Heart left ventricle (tissue), 16 donors: ENCODE measurements at places on chromosomes 12 and 14. TPM values are rescaled to one million over a fixed set of nuclear protein-coding genes. Genes with fewer than 3 reads are reported as not detected.

- DNase-seq: peak; percentile 25
These were observed 5.1 kb upstream of the LTBP2 start for GRCh38 chr14:74616996-74617700.

DNA sequence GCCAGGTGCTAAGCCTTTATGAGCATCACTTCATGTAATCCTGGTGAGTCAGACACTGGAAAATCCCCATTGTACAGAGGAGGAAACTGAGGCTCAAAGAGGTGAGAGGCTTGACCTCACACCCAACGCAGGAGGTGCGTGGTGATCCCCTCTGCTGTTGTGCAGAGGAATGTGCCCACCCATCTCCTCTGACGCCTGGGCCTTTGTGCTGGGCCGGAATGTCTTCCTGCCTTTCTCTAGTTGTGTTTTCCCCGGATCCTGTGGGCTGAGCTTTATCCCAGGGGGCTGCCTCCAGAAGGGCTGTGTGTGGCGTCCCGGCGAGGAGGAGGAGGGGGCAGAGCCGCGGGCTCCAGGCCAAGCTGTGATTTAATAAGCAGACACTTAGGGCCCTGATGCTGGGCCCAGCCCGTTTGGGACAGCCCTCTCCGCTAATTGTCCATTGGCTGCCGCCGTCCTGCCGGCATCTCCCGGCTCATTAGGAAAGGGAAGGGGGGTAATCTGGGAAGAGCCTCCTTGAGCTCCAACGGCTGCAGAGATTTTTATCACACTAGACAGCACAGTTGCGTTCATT lies 653.6 kb downstream of the MED13L start:
- DNase-seq: peak; percentile 85

Gene CDH24
- 1.2 TPM for total RNA-seq

DNA sequence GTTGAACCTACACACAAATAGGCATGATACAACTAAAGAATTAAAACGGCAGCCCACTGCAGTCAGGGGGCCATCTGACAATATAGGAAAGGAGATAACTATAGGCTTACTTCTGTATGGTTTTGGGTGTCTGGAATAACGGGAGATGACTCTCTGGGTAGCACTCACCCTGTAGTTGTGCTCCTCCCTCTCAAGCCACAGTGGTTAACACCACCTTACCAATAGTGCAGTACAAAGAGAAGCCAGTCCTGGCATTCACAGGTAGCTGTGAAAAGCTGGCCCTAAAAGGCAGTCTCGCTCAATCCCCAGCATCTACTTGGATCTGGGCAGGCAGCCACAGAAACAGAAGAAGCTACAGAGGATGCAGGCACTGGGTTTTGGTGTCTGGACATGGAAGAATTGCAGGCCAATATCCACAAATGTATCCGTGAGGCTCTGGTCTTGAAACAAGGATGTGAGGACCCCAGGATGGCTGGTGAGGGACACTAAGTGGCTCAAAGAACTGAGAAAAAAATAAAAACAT lies 93.0 kb downstream of the DPF3 start:
- no peak for DNase-seq

GRCh38 chr12:66242311-66242710 lies 53.3 kb downstream of the IRAK3 start:
- DNase-seq: no peak

- DNase-seq: no peak
These were observed 34.3 kb downstream of the TBC1D15 start for GRCh38 chr12:71873821-71874220.

Gene NINJ2
- total RNA-seq: 7.7 TPM

GRCh38 chr12:3199551-3200031 lies 122.4 kb downstream of the TSPAN9 start:
- DNase-seq: peak; percentile 58

DNA sequence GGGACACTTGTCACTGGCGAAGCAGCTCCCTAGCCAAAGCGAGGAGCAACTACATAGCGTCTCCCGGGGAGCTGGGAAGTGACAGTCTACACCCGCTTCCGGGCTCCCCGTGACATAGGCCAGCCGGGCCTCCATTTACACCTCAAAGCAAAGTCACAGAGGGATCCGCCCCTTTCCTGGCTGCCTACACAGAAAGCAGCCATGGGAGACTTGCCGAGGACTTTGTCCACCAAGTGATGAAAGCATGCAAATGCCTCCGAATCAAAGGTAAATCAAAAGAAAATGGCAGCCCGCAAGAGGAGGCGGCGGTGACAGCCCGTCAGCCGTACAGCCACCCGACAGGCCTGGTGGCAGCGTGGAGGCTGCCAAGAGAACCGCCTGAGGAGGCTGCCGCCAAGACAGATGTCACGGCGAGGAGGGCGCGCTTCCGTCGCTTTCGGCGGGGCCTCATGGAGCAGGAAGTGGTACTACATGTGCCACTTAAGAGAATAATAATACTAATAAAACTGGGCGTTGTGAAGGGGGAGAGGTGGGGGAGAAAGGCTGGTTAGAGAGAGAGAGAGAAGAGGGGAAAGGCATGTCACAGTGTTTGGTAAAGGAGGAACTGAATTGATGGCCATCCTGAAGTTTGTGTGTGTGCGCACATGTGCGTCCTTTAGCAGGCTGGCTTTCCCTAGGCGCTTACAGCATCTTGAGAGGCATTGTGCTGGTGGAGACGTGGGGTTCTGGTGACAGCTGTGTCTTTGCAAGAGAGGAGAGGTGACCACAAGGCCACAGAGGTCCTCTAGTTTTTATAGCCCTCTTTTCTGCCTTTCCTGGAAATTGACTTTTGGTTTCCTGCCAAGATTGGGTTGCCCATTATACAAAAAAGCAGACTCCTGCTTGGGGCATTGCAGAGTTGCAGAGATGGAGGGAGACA lies 661.7 kb downstream of the VRK1 start:
- peak; percentile 33 for DNase-seq

DNA sequence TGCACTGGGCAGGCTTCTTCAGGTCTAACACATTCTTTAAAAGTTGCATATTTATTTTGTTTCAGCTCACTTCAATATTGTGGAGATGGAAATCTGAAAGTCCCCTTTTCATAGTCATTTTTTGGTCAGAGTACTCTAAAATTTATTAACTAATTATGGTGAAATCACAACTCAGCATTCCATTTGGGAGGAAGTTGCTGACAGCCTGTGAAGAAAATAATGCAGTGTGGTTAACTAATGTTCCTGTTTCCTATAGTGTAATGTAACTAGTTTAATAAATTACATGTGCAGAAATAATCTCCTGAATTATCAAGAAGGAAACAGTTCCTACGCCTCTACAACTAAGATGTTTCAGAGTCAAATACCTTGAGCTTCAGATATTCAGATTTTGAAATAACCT lies 17.1 kb downstream of the LRFN5 start:
- DNase-seq: no peak

Gene DAO
- total RNA-seq: not detected

DNA sequence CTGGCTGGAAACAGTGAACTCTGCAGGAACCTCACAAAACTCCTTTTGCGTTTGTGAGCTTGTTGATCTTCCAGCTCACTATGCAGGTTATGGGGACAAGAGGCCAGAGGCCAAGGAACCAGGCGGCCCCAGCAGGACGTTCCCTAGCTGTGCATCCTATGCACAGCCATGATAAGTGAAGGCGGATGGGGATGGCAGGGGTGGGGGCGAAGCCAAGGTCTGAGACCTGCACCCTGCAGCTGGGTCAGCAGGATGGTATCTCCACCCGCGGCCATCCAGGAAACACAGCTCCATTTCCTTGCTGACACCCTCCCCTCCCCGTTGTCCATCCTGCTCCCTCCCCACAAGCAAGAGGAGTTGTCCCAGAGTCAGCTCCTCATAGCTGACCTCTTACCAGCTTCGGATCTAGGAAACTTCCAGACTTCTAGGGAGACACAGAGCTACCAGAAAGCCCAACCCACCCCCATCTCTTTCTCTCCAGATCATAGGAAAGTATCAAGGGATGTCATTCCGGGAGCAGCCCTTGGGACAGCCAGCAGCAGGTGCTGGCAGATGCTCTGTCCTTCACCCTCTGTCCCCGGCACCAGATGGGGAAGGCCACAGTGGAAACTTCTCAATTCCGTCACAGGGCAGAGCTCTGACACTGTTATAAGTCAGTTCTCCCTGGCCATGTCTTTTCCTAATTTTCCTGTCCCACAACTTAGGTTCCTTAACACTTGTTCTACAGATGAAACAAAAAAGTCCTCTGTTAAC lies 9.4 kb downstream of the ZBTB39 start:
- DNase-seq: no peak

- DNase-seq: no peak
These were observed 57.0 kb downstream of the OTOGL start for GRCh38 chr12:80156306-80156705.

DNA sequence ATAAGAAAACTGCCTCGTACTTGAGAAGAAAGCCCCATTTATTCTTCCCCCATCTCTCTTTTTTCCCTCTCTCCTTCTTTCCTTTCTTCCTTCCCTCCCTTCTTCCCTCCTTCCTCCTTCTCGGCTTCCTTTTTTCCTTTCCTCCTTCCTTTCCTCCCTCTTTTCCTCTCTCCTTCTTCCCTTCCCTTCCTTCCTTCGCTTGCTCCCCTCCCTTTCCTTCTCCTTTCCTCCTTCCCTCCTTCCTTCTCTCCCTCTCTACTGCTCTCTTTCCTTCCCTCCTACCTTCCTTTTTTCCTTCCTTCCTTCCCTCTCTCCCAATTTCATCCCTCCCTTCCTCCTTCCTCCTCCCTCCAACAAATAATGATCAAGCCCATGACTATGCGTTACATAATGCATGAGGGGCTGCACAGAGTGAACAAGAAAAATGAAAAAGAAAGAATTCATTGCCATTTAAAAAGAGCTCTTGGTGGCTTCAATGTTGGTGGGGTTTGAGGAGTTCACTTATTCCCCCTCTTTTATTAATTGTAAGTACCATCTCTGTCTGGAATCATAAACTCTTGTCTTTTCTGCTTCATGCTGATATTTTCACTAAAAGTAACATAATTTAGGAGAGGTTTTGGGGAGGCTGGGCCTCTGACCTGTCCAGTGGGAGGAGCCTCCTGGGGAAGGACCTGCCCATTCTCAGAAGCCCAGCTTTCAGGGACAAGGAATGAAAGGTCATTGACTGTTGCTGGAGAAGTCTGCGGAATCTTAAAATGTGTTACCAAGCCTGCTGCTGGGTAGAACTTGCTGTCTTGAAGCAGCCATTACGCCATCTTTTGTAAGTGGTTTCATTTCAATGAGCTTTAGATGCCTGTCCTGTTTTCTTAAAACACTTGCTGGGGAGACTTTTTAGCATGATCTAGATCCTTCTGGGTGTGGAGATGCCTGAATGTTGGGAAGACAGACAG lies 144.3 kb downstream of the CHST11 start:
- DNase-seq: no peak

- DNase-seq: no peak
These were observed 47.8 kb downstream of the SLC15A5 start for GRCh38 chr12:16229676-16230075.

DNA sequence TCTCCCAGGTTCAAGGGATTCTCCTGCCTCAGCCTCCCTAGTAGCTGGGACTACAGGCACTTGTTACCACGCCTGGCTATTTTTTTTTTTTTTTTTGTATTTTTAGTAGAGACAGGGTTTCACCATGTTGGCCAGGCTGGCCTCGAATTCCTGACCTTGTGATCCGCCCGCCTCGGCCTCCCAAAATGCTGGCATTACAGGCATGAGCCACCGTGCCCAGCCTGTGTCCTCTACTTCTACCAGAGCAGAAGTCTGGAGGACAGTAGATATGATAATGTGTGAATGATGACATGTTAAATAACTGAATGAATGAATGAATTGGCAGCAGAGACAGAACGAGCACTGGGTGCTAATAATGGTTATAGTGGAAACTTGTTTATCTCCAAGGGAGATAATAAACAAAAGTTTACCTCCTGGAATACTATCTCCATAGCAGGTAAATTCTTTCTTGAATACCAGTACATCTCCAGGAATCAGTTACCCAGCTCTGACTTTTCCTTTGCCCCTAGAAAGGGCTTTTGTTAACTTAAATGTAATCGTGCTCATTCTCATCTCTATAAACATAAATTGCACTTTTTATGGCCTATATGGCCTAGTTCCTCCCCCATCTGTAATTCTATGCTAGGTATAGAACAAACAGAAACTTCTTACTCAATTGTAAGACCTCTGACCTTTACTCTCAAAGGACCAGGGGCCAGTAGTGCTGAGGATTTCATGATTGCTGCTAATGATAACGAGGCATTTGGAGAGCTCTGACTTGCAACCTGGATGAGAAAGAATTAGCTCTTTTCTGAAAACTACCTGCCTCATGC lies 7.2 kb upstream of the LGALS3 start:
- no peak for DNase-seq

- DNase-seq: peak; percentile 55
These were observed at the start of gene SLC7A8 for GRCh38 chr14:23183479-23183878. TSS of gene SLC7A8 (minus strand) at chr14:23183660. CDS start at chr14:23182914, 746 bp downstream.

DNA sequence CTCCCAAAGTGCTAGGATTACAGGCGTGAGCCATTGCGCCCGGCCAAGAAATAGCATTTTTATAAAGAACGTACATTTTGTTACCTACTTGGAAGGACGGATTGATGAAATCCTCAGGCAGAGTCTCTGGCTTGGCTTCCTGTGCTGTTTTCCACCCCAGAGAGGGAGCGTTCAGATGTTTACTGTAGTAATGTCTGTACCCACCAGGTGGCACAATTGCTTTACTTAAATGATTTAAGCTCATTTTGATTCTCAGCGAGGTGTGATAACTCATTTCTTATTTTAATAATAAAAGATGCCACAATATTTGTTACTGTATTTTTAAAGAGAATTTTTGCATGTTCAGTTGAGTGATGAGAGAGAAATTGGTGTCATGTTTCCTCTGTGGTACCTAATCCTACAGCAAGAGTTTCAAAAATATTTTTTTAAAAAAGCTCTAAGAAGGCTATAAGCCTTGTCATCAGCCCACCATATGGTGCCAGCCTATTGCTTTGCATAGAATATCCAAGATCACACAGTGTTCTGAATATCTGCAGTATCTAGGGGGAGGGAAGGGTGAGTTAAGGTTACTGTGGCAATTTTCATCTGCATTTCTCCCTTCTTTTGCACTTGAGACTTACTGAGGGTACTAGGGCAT lies 82.6 kb upstream of the TRAF3 start:
- DNase-seq: peak; percentile 42

DNA sequence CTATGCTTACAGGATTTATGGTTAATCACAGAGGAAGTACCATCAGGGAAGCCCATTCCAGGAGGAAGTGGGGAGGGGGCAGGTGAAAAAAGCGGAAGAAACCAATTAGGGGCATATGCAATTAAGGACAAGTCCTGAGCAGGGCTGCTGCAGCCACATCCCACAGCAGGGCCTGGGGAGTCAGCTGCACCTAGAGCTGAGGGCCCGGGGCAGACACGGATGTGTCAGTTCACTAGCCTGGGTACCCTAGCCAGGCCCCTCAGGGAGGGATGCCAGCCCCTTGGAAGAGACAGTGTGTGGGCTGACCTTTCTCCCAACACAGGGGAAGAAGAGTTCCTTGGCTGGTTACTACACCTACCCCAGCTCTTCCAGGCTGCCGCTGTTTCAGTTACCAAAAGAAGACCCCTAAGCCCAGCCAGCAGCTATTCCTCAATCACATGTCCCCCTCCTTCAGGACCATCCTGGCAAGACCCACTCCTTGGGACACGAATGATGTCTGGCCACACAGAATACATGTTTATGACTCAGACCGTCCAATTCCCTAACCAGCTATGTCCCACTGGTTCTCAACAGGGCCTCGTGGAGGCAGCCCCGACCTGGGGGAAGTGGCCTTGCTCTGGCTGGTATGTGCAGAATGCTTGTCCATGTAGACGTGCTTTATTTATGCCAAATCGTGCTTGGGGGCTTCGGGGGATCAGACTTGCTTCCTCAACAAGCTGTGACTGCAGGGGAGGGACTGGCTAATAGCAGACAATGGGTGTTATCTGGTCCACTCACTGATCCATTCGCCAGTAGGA lies 133.7 kb upstream of the RTL1 start:
- DNase-seq: peak; percentile 6
